Kidney epithelial cell (primary cell): ENCODE measurements at places on chromosomes 12 and 14.

GRCh38 chr12:48954841-48955501 lies 2.3 kb downstream of the ARF3 start:
- DNase-seq, result no peak

- no peak for DNase-seq
These were observed 34.9 kb upstream of the SIX1 start for GRCh38 chr14:60684203-60684602.

DNA sequence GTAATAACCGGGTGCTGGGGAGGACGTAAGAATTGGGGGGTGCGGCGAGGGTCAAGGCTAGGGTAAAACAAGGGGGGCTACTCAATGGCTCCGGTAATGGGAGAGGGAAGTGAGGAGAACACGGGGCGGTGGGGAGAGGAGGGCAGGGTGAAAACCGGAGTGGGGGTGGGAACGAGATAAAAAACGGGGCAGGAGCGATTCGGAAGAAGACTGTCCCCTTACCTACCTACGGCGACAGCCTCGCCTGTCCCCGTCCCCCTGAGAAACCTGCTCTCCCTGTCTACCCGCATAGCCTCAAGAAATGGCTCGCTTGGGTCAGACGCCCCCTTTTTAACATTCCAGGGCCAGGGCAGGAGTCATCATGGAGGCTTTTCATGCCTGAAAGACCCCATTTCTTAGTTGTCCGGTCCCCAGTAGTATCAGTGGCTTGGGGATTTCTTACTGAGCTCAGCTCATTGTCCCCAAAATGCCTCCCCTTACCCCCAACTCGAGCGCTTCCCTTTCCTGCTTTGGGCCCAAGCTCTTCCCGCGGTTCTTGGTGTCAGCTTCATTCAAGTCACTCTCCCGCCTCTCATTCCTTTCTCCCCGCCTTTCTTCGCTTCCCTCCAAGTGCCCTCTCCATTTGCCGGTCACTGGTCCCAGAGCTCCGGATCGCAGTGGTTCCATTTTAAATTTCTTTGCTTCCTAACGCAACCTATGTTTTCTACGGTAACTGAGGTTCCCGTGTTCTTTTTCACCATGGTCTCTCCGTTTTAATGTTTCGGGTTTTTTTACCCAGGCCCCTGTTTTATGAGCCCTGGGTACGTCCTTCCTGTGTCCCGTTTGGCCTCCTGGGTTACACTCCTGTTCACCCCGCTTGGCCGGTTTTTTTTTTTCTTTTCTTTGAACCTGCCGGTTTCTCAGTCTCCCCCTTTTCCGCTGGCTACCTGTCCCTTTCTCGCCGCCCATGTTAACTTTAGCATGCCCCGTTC lies 1.2 kb upstream of the WSB2 start:
- no peak for DNase-seq

DNA sequence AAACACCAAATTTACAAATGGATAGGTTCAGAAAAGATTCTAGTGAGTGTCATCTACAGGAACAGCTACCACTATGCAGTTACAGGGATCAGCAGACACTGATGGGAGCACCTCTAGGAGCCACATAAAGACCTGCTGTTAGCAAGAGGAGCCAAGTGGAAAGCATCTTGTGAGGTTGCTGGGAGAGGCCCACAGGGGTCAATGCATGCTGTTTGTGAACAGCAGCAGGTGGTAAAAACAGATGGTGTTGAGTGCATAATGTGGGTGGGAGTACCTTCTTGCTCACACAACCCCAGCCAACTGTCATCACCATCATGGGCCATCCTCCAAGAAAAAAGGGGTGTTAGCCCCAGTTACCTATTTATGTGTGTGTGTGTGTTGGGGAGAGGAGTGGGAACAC lies 215.2 kb upstream of the SSTR1 start:
- no peak for DNase-seq

DNA sequence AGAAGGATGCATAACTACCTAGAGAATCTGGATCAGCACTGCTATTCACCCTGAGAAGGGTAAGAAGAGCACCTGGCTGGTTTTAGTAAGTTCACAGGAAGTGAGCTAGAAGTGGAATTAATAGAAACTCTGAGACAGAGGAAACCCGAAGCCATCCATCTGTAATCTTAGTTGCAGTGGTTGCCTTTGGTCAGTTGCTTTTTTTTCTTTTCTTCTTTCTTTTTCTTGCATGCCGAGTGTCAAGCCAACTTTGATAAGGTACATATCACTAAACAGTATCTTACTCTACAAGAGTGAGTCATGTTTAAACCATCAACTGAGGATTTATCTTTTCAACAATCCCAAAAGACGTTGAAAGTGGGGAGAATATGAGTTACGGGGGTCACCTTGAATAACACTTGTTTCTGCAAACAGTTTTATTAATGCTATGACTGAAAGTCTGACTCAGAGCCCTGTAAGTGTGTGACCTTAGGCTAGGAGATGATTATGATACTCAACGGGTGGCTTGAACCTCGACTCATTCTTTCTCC lies 26.7 kb downstream of the C12orf75 start:
- no peak for DNase-seq

DNA sequence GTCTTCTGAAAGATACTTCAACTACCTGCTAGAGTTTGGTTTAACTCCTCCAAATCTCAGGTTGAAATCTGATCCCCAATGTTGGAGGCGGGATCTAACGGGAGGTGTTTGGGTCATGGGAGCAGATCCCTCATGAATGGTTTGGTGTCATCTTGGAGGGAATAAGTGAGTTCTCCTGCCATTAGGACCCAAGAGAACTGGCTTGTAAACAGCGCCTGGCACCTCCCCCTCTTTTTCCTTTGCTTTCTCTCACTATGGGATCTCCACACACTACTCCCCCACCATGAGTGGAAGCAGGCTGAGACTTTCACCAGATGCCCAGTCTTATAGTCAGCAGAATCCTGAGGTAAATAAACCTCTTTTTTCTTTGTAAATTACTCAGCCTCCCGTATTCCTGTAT lies 2.5 kb downstream of the CNIH1 start:
- no peak for DNase-seq

DNA sequence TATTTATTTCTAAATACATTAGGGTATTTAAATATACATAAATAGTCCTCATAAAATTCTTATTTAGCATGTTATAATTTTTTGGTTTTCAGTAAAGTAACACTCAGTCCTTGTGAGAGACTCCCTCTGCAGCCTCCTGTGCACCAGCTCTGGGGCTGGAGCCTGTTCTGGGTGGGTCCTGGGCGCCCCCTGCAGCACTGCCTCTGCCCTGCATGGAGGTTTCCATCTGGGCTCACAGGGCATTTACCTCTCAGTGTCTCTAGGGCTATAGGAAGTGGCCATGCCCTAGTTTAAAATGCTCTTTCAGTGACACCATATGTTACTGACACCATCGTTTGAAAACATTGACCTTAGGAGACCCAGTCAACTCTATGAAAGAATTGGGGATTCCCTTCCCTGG lies 1155.2 kb downstream of the TMEM121 start:
- no peak for DNase-seq

DNA sequence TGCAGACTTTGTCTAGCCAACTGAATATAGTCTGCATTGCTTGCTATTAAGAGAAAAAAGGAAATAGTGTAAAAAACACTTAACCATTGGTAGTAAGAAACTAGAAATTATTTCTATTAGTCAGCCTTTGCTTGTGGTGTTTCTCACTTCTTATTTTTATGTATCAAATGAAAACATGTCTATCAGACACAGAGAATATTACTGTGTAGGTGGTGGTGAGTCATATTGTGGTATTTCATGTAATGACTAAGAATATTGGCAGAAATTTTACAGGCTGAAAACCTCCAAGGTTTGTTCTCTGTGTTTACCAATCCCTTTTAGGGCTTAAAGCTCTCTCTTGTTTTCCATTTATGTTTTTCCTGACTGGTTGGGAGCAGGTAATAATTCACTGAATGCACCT lies 87.2 kb downstream of the DAAM1 start:
- peak; percentile 50 for DNase-seq

DNA sequence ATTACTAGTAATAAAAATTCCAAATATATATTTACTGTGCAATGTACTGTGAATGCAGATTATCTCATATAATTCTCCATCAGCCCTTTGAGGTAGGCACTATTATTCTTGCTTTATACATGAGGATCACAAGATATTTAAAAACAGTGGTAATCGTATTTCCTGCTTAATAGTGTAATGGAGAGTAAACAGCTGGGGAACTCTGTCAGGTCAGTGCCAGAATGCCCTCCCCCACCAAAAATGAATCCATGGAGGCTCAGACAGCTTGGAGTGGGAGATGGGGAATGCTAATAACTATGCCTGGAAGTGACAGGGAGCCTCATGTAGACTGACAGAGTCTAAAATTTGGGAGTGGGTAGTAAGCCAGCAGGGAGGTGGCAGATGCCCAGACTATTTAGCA lies 153.6 kb downstream of the PAH start:
- DNase-seq, result no peak

DNA sequence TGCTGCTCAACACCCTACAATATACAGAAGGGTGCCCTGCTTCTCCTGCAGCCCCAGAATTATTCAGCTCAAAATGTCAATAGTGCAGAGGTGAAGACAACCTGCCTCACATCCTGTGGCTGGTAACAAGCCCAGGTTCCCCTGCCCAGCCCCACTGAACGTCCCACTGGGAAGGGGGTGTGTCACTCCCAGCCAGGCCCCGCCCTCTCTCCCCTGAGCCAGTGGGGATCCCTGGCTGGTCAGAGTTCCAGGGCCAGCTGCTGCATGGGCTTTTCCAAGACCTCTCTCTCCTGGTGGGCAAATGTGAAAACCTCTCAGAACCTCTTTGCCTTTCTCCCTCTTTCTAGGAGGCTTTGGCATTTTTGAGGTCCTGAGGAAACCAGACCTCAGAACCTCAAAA lies 13.7 kb upstream of the LHX5 start:
- no peak for DNase-seq

- DNase-seq, result no peak
These were observed 13.7 kb downstream of the SIX4 start for GRCh38 chr14:60710494-60710893.

DNA sequence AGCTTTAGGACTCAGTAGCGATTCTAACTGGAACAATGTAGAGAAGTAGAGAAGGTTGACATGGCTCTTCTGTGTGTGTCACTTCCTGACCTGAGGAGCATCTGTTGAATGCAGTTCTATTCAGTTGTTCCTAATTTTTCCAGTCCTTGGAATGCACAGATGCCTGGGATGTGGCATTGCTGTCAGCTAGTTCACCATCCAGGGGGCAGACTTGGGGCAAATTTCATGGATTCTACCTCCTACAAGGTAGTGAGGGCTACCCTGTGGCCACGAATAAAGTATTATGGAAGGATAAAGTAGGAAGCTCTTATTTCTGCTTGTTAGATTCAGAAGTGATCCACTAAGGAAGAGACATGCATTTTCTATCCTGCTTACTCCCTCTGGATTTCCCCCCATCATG lies 74.4 kb upstream of the GPATCH2L start:
- no peak for DNase-seq

- DNase-seq, result no peak
These were observed 56.7 kb downstream of the DGLUCY start for GRCh38 chr14:91170504-91171121.

- DNase-seq, result no peak
These were observed 158.8 kb upstream of the NPAS3 start for GRCh38 chr14:32779840-32780239.

DNA sequence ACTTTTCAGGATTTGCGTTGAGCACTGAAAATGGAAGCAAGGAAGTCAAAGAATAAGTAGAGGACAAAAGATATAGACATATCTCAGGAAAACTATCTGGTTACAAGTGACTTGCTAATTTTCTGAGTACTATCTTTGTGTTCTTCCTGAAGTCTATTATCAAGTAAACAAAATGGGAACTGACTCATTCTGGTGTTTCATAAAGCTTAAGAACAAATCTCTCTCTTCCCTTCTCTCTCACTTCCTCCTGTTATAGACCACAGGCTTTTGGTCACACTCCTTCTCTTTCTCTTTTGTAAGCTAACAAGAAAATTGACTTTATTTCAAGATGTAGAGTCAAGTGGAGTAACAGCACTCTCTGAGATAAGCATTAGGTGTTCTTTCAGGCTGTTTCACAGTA lies 406.6 kb upstream of the SYT1 start:
- DNase-seq, result no peak

DNA sequence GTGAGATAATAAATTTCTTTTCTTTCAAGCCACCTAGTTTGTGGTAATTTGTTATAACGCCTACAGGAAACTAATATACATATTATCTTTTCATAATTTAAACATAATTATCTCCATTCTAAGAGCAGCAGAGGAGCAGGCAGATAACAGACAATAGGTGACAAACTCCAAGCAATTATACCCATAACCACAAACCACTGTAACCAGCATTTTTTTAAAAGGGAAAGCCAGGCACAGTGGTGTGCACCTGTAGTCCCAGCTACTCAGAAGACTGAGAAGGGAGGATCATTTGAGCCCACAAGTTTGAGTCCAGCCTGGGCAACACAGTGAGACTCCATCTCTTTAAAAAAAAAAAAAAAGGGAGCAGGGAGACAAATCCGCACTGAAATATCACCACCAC lies 54.9 kb downstream of the ATF7 start:
- no peak for DNase-seq

- peak; percentile 74 for DNase-seq
These were observed 30.3 kb downstream of the NFKBIA start for GRCh38 chr14:35374263-35374712.

DNA sequence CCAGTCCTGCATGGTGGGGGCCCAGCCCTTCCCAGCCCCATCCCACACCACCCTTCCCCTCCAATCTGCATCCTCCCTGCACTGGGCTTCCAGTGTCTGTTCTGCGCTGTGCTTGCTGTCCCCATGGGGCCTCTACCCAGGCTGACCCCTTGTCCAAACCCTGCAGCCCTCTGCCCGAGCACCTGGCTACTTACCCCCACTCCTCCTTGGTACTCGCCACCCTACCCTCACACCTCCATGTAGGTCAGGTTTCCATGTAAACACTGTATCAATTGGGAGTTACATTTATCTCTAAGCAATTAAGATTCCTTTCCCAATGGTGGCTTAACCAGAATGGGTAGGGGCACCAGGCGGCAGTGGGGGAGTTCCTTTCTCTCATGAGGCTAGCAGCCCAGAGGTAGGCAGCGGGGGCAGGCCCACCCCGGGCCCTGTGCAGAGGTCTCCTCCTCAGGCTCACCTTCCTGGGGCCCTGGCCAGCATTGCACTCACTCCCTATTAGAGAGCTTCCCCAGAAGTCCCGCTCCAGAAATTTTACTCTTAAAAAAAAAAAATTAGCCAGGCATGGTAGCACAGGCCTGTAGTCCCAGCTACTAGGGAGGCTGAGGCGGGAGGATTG lies 76.6 kb upstream of the CCND2 start:
- no peak for DNase-seq

- DNase-seq, result no peak
These were observed 59.8 kb downstream of the SERPINA3 start for GRCh38 chr14:94671870-94672444.

DNA sequence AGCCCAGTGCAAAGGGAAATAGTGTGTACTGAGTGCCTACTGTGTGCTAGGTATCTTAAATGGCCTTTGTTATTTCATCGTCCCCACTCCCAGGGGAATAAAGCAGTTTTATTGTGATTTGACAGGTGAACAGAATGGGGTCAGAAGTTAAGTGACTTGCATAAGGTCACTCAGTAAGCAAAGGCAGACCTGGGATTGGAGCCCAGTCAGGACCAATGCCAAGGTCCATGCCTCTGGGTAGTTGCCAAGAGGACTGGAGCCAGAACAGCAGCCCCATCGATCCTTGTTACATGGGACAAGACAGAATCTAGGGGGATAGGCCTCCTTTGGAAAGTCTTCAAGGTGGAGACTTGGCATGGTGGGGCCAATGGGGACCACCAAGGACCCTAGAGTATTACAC lies 227.4 kb upstream of the PWP1 start:
- no peak for DNase-seq
